Left ventricle myocardium superior (tissue), 1 donor: ENCODE measurements at places on chromosomes 5 and 9. TPM values are rescaled to one million over a fixed set of nuclear protein-coding genes. Genes with fewer than 3 reads are reported as not detected.

DNA sequence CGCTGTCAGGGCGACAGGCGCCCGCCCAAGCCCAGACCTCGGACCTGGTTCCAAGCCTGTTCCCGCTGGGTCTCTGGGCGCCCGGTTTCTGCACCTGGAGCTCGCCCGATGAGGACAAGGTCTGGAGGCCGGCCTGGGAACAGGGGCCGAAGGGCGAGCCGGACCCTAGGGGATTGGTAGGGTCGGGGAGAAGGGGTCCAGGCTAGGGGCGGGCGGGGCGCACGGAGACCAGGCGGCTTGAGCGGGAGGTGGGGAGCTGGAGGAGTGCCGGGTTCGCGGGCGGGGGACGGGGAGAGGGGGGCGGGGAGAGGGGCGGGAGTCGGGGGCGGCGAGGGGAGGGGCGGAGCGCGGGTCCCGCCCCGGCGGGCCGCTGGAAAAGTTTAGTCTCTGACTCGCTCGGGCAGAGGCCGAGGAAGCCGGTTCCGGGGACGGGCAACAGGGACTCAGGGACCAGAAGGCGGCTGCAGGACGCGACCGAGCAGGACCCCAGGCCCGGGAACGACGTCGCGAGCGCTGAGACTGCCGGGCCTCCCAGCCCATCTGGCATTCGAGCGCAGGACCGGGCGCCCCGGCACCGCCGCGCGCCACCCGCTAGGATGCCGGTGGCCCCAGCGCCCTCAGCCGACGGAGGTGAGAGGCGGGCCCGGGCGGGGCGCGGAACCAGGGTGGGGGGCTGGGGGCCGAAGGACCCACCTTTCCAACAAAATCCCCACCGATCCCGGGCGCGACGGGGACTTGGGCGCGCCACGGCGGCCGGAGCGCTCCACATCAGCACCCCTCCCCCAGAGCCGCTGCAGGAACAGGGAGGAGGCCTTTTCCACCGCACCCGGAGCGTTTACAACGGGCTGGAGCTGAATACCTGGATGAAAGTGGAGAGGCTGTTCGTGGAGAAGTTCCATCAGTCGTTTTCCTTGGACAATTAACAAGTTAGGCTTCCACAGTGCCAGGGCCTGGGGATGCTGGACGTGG lies at the start of gene S1PR3:
TSS of gene S1PR3 (plus strand) at position 403 of the 969 bp plus-strand sequence. CDS start 9,733 bp downstream, outside the sequence.
- peak; percentile 85 for DNase-seq

DNA sequence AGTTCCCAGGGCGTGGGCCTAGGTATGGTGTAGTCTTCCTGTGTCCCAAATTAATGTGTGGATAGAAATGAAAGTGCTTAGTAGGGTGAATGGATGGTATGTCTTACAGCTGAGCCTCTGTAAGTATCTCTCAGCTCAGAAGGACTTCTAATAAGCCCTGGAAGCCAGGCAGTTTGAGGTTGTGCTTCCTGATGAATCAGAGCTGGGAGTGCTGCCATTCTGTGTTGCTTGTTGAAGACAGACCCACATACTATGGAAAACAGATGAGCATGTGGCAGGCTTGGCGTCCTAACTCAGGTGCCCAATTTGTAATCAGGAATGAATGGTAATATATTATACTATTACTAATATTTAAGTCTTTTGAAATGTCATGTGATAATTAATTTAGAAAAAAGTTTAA lies 69.8 kb downstream of the CMYA5 start:
- no peak for DNase-seq

DNA sequence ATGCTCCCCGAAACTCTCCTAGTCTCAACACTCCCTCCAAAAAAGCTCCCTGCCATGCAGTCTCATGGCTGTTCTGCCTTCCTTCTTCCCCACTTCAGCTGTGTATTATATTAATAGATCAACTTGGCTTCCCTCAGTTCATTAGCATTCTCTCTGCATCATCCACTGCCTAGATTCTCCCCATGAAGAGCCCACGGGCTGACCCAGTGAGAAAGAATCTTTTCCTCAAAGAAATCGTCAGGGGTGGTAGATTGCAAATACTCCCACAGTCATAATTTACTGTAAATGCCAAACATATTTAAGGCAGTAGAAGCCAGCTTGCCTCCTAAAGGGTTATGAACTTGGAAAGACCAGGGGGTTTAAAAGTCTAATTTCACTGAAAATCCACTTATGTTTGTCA lies 33.5 kb downstream of the GNA14 start:
- DNase-seq: no peak

DNA sequence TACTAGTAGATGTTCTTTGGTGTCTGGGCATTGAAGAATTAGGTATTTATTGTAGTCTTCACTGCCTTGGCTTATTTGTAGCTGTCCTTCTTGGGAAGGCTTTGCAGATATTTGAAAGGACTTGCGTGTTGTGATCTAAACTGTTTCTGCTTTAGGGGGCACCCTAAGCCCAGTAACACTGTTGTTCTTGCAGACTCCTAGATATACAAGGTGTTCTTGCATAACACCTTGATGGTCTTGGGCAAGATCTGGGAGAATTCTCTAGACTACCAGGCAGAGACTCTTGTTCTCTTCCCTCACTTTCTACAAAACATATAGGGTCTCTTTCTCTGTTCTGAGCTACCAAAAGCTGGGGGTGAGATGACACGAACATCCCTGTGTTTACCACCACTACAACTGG lies 179.1 kb downstream of the FAM170A start:
- DNase-seq: no peak

The BTNL3 gene
- not detected for total RNA-seq

- DNase-seq: no peak
Measured at GRCh38 chr9:81344366-81344765, 345.0 kb downstream of the TLE1 start.

DNA sequence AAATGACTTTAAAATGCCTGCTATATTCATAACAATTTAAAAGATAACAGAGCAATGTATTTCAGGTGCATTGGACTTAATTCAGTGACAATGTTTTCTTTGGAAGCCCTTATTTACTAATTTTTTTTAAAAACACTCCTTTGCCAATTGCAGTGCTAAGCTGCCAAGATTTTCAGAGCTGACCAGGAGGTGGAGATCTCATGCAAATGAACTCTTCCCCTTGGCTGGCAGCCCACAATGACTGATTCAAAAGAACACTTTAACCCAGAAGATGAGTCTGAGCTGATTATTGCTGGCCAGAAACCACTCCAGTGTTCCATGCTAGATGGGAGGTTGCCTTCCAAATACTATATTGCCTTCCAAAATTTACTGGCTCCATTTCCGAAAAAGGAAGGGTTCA lies 128.3 kb upstream of the CCNH start:
- peak; percentile 52 for DNase-seq

- no peak for DNase-seq
Measured at GRCh38 chr5:171953860-171954701, 52.4 kb downstream of the FBXW11 start.

GRCh38 chr9:92740446-92740961 lies 24.1 kb downstream of the BICD2 start:
- DNase-seq: no peak

- DNase-seq: no peak
Measured at GRCh38 chr9:127007638-127008037, 93.1 kb downstream of the RALGPS1 start.

DNA sequence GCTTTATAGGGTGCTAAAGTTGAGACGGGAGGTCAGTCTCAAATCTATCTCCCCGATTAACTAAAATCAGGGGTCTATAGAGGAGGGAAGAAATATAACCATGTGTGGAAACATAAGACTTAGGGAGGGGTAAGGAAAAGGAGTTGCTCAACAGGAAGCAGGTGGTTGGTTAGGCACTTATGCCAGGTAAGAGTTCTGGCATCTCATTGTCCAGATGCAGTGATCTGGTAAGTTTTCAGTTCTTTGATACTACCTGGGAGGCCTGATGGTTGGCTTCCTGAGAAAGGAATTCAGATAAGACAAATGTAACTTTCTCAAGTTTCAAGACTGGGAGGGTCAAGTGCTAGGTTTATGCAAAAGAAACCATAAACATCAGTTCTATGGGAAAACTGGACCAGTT lies 47.7 kb downstream of the CERT1 start:
- DNase-seq: no peak

GRCh38 chr5:164980480-164980879 lies 1475.1 kb downstream of the MAT2B start:
- no peak for DNase-seq

DNA sequence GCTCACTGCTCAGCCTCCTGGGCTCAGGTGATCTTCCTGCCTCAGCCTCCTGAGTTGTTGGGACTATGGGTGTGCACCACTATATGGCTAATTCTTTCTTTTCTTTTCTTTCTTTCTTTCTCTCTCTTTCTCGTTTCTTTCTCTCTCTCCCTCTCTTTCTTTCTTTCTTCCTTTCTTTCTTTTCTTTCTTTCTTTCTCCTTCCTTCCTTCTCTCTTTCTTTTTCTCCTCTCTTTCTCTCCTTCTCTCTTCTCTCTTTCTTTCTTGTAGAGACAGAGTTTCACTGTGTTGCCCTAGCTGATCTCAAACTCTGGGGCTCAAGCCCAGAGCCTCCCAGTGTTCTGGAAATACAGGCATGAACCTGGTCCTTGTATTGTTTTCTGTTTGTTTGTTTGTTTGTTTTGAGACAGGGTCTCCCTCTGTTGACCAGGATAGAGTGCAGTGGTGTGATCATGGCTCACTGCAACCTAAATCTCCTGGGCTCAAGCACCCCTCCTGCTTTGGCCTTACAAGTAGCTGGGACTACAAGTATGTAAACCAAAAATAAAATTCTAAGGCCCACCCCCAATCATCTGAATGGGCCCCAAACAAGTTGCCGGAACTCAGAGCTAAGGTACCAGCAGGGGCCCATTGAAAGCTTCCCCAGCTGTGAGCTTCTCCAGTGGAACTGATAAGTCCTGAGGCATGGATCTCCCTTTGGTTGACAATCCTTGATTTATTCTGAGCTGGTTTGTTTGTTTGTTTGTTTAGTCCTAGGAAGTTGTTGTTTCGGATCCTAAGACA lies 11.9 kb upstream of the BTF3 start:
- DNase-seq: no peak

- DNase-seq: no peak
Measured at GRCh38 chr9:27108981-27109541, at the start of gene TEK. Gene TEK, plus strand, starts transcription at chr9:27109225. Its CDS starts 366 bp downstream, at chr9:27109591.

GRCh38 chr5:146188358-146188757 lies 5.9 kb upstream of the LARS1 start:
- DNase-seq: no peak

The EIF4EBP3 gene
- 18.2 TPM for total RNA-seq

The DDX46 gene
- total RNA-seq: 32.8 TPM

GRCh38 chr5:64792469-64792868 lies 23.7 kb downstream of the CWC27 start:
- DNase-seq: no peak

GRCh38 chr9:110143950-110144545 lies 63.9 kb downstream of the C9orf152 start:
- DNase-seq: no peak

The SHC3 gene
- 0.59 TPM for total RNA-seq

DNA sequence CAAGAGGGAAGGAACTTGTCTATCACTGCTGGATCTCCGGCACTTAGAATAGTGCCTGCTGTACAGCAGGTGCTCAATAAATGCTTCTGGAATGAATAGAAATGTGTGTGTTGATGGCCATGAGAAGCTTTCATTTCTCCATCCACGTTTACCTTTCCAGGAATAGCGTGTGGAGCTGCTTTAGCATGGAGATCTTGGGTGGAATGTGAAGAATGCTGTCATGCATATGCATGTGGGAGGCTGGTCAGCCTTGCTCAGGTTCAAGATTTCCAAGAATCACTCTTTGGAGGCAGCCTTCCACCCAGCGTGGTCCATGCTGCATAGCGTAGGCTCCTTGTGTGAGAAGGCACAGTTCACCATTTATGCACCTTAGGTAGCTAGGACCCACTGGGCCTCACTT lies 19.2 kb downstream of the COL15A1 start:
- DNase-seq: no peak

GRCh38 chr5:98570661-98571191 lies 202.7 kb upstream of the RGMB start:
- DNase-seq: no peak

The SLC46A2 gene
- total RNA-seq: not detected

DNA sequence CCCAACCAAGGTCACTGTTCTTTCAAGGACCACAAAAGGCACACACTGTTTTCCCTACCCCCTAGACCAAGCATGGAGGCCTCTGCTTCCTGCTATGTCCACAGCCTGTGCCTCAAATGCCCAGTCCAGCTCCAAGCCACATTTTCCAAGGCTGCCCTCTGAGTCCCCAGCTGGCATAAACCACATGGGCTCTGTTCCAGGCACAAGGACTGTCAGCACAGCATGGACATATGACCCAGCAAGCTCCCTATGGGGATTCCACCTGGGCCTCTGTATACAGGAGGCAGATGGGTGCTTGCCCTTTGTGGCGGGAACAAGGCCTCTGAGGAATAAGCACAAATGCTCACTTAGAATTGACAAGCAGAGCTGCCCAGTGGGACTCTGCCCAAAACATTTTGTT lies 115.2 kb downstream of the SPOCK1 start:
- no peak for DNase-seq

GRCh38 chr5:175682664-175683063 lies 24.8 kb downstream of the HRH2 start:
- DNase-seq: no peak

DNA sequence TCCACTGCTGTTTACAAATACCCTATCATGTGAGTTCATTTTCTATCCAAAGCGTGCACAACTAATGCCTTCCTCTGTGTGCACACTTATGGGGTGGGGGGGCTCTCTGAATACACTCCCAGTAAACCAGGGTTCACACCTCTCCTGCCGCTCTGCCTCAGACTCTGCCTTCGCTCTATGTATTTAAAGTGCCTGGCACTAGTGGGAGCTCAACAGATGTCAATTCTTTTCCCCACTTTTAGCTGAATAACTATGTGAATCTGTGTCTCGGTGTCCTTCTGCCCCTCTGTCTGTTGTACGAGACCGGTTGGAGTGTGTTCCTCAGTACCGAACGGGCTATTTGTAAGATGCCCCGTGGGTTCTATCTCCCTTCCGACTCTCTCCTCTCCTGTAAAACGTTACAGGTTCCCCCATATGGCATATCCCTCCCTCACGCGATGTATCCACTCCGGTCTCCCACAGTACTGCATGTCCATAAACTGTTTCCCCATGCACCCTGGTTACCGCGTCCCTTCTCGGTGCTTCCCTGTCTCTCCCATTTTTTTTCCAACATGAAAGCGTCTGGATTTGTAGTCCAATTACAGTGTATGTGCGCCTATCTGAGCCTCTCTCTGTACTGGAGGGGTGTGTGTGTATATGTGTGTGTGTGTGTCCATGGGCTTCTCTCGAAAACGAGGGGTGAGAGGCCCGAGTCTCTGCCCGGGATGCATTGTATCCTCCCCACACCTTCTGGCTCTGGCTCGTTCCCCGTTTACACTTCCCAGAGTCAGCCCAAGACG lies 1.6 kb downstream of the ELL2 start:
- DNase-seq: no peak

DNA sequence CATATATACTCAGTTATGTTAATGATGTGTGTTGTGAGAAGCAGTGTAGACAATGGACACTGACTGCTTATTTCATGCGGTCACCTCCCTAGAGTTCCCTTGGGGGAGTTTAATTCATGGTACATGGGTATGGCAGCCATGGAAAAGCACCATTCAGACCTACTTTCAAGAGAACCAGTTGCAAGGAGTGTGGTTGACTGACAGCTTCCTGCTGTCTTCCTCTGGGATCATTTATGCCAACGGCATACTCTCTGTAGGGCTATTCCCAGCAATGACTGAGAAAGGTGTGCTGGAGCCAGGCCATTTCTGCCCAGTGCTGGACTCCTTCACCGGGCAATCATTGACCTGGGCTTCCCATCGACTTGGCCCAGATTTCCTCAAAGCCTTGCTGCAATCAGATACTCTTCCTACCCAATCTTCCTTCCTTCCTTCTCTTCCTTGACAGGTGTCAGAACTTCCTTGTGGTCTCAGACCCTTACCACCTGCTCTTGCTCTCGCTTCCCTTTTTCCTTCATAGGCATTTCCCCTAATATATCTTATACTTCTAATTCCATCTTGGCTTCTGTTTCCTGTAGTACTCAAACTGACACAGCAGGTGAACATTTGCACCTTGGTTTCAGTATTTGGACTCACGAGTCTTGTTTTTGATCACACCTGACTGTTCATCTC lies 3.4 kb upstream of the CLINT1 start:
- DNase-seq: no peak
